ENCODE measurements at places on chromosomes 2 and 18.

DNA sequence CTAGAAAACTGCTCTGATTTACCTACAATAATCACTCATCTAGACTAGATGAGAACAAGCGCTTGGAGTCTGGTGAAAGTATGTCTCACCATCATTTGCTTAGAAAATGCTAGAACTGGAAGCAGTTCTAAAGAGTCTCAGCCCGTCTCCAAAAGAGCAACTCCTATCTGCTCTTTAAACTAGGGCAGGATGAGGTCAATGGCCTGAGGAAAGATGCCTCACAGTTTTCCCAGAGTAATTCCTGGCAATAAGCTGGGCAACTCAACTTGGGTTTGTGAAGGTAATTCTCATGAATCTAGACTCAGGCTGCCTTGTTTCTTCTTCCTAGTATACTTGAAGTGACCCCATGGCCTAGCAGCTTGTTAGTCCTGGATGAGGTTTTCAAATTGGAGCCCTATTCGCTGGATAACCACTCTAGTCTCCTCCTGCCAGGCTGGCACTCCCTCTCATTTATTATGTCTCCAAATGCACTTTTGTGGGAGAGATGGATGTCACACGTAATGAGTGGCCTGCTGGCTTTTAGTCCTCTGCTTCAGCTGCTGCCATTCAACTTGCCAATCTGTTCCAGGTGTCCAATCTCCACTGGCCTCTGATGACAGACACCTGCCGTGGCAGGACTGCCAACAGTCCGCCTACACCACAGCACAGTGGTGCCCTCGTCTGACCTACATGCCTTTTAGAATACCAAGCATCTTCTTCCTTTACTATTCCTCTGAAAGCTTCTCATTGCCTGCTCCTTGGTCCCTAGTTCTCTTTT is 80.9 kb downstream of the CABYR start:
- DNase-seq, result no peak

- no peak for DNase-seq
These were observed 18.0 kb upstream of the YWHAQ start for GRCh38 chr2:9648821-9649220.

DNA sequence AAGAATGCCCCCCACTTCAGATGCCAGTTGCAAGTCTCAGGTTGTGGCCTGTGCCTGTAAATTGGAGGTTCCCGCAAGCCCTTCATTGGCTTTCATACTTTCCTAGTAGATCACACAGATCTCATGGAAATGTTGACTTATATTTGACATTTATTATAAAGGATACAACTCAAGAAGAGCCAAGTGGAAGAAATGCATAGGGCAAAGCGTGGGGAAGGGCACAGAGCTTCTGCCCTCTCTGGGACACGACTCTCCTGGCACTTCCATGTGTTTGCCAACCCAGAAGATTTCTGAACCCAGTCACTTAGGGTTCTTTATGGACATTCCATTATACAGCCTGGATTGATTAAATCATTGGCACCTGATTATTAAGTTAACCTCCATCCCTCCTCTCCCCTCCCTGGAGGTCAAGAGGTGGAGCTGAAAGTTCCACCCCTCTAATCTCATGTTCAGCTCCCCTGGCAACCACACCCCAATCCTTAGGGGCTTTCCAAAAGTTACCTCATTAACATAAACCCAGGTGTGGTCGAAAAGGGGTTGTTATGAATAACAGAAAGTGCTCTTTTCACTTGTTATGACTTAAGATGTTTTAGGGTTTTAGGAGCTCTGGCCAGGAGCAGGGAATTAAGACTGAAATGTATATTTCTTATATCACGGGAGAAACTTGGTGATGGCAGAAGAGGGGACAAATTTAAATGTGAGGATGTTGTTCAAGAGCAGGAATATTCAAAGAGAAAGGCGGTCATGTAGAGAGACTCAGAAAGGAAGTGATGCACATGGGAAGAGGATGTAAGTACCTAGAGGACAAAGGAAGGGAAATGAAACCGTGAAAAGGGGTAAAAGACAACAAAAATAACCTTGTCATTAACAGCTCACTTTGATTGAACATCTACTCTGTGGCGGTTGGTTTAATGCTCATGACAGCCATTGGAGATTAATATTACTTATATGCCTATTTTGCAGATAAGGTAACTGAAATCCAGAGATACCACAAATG is 31.8 kb downstream of the SP100 start:
- DNase-seq, result no peak

DNA sequence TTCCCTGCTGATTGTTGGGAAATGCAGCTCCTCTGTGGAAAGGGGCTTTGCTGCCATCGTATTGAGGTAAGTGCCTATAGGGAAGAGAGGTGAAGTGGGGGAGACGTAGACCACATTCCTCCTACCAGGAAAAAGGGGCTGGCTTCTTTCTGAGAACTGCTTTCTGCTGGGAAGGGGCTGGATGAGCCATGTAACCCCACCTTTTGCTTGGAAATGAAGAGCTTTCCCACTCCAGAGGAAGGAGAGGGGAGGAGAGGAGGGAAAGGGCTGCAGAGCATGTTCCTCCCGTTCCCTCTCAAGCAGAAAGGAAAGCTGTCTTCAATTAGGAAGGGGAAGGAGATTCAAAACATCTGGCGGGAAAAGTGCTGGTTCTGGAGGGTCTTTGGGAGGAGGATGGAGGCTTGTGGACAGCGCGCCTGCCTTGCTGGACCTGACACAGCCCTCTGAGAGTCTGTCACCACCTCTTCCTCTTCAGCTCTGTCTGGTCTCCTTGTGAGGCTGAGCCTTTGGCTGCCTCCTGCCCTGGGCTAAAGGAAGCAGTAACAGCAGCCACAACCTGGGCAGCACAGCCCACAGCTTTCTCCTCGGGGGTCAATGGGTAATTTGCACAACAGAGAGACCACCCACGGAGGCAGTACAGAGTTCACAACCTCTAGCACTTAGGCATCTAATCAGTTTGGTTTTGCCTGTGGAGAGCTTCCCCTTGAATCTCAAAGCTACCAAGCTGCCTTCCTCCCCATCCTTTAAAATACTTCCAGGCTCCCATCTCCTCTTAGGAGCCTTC is 410.0 kb upstream of the TNP1 start:
- no peak for DNase-seq

DNA sequence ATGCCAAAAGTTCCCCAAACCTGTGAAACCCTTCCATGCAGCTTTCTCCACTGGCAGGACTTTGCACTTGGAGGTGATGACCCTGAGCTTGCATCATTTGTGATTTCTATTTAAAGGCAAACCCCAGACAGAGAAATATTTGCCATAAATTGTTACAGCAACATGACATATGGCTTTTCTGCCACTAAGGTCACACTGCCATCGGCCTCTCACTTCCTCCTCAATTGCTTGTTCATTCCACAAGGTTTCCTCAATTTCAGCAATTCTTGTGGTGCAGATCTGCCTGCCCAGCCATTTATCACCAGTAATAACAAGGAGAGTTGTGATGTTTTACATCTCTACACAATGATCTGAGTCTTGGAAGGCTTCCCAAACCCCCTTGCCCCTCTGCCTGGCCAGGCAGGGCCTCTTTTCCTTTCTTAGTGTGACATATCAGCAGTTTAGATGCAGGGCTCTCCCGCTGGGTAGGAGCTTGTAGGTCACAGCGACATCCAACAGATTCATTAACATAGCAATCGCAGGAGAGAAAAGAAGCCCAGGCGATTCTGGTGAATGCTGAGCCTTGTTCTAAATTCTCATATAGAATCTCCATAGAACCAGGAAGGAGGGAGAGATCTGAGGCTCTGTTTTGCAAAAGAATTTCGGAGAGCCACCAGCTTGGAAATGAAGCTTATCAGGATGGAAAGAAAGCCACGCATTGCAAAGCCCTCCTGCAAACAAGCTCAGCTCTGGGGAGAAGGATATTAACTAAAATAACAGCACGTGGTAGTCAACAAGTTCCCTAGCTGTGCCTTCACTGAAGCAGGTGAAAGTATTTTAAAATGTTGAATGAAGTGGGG is 46.7 kb upstream of the ITGA6 start:
- DNase-seq, result no peak

DNA sequence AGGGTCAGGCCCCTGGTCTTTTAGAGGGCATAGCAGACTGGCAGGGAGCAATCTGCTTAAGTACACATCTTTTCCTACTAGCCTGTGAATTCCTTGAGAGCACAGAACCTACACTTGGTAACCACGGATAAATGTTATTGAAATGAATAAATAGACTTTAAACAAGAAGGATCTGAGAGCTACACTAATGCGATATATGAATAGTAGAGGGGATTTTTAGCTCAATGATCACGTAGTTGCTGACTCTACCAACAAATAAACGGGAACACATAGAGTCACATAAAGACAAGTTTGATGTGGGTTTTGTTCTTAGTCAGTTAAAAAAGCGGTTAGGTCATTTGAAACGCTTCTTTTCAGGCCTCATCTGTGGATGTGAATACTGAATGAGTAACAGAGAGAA is 290.3 kb upstream of the CCDC68 start:
- DNase-seq, result no peak

DNA sequence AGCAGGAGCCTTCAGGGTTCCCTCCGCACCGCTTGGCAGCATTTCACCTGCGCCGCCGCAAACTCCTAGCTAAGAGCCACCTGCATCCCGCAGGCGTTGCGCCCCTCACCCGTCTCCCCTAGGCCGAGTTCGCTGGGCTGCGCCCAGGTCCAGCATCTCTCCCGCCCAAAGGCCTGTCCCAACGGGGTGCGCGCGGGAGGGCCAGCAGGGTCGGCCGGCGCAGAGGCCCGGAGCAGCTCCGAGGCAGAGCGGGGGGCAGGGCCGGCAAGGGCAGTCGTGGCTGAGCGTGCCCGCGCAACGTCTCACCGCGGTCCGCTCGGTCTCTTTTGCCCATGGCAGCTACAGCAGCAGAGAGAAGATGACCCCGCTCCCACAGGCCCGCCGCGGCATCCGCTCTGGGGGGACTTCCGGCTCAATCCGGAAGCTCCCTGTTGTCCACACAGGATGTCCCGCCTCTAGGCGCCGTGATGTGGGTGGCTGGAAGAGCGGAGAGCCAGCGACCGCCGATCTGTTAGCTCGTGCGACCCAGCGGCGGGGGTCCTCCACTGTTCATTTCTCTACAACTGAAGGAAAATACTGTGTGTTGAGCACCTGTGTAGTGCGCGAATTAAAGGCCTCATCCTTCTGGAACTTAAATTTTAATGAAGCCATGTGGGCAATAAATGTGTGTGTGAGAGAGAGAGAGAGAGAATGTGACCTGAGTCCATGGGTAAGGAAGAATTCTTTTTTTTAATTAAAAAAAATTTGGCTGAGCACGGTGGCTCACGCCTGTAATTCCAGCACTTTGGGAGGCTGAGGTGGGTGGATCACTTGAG is at the start of gene ERCC3:
Gene ERCC3 (minus strand): TSS at position 397 of the 815 bp plus-strand sequence. CDS start 63 bp downstream, at position 334.
- DNase-seq, result peak; percentile 32

DNA sequence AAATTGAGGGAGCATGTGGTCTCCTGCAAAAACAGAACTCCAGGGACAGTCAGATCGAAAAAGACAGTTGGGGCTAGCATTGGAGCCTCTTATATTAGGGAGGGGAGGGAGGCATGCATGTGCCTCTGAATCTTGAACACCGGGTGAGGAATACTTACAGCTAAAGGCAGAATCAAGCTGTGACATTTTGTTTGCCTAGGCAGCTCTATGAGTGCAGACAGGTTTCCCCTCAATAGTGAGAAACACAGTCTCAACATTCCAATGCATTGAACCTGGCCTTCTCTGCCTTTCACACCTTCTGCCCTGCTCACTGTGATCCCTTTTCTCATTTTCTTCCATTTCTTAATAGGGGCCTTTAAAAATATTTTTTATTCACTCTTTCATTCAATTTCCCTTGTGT is 140.4 kb downstream of the THSD7B start:
- no peak for DNase-seq

DNA sequence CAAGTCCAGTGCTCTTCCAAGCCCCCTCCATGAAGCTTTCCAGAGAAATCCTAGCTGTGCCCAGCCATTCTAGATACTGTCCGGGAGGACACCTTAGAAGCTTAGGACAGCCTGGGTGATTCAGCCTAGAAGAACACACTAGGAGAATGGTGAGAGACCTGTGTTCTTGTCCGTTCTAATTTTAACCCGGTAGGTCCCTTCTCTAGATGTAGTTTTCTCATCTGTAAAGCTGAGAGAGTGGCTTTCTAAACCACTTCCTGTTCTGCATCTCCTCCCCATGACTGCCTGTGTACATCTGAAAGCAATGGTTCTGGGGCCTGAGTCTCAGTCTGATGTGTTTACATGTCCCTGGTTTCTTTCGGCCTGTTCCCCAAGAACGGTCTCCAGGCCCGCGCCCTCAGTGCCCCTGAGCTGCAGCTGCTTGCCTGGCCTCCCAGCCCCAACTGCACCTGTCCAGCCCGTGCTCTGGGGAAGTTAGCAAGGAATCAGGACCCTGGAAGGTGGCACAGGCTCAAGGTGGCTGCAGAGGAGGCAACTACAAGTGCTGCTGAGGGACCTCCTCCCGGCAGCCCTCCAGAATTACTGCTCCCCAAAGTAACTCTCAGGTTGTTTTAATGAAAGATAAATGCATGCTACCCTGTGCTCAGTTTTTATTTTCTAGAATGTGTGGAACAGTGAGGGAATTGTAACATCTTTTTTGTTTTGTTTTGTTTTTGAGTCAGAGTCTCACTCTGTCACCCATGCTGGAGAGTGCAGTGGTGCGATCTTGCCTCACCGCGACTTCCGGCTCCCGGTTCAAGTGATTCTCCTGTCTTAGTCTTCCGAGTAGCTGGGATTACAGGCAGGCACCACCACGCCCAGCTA is 105.9 kb downstream of the LBH start:
- no peak for DNase-seq

DNA sequence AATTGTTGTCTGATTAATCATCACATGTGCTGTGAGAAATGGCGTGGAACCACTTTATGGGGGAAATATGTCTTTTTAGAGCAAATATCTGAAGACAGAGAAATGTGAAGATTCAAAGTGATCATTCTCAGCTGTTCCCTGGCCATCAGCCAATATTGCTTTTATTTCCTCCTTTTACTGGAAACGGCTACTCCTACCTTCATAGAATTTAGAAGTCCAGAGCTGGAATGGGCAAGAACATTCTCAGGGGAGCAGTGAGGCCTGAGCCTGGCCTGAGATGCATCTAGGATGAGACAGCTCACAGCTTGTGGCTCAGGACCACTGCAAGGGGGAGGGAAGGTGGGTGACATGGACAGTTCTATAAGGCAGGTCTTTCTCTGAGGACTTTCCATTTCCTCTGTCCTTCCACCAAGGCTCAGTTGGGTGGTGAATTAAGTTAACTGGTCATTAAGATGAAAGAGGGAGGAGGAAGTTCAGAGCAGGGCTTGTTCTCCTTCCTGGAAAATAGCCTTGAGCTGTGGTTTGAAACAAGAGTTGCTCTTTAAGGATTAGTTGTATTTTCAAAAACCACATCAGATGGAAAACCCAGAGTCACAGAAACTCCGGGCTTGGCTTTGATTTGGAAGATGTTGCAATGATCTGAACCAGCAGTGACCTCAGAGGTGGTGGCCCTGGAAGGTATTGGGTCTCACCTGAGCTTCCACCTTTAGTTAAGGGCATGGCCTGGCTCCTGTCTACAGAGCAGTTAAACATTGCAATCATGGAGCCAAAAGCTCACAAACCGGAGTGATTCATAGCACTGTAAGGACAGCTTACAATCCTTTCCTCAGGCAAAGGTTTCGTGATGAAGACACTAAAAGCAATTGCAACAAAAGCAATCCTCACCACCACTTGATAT is 144.3 kb downstream of the VAPA start:
- no peak for DNase-seq

- no peak for DNase-seq
These were observed 119.6 kb upstream of the BOD1L2 start for GRCh38 chr18:57027190-57027708.

- DNase-seq, result no peak
These were observed 12.7 kb upstream of the CABLES1 start for GRCh38 chr18:23122334-23123229.
